ENCODE measurements at places on chromosomes 2 and 18. TPM values are rescaled to one million over a fixed set of nuclear protein-coding genes. Genes with fewer than 3 reads are reported as not detected.
A peak's percentile ranks its signal among the peaks of the same experiment; 100 is the strongest.

GRCh38 chr2:869894-870293 is 80.8 kb upstream of the SNTG2 start:
- no peak for DNase-seq

GRCh38 chr18:22432657-22433137 is 15.0 kb upstream of the CTAGE1 start:
- DNase-seq, result peak; percentile 79

DNA sequence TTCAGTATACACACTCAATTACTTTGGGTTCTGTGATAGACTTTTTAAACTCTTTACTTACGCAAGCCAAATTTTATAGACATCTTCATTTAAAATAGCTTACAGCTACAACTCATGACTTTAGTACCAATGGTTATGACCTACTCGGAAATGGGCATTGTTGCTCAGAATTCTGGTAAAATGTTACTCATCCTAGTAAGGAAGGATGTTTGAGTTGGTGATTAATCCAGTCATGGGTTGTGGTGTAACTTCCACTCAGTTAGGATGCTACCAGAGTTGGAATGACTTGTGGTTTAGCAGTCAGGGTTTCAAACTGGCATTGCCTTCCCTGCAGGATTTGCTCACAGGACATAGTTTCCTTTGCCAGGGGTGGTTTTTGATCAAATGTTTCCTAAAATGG is 7.4 kb upstream of the NPC1 start:
- no peak for DNase-seq

Gene UBXN4
- 58.1 TPM for total RNA-seq

Gene NEURL3
- not detected for total RNA-seq

- DNase-seq, result peak; percentile 44
Measured at GRCh38 chr2:172864182-172864581, 128.5 kb downstream of the RAPGEF4 start.

- peak; percentile 42 for DNase-seq
Measured at GRCh38 chr2:239106314-239106908, 258.5 kb downstream of the TWIST2 start.

Gene ANO7
- total RNA-seq, result 0.80 TPM

DNA sequence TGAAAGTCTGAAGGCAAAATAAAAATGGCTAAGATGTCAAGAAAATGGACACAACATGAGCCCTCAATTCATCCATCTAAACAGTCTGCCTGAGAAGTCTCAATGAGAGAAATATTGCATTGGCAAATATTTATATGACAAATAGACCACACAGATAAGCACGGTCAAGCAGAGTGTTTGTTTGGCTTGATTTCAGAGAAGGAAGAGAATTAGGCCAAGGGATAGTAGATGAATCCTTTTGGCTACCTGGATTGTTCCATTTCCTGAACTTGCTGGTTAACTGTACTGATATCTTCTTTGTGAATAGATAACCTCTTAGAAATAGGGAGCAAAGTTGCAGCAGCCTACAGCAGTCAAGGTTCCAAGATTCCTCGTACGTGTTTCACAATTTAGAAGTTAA is 129.6 kb downstream of the RBMS1 start:
- no peak for DNase-seq

Data from left ventricle myocardium inferior (tissue), 1 donor.